ENCODE measurements at places on chromosomes 6 and 20.

GRCh38 chr20:37265152-37265551 lies 3.5 kb upstream of the GHRH start:
- no peak for DNase-seq

DNA sequence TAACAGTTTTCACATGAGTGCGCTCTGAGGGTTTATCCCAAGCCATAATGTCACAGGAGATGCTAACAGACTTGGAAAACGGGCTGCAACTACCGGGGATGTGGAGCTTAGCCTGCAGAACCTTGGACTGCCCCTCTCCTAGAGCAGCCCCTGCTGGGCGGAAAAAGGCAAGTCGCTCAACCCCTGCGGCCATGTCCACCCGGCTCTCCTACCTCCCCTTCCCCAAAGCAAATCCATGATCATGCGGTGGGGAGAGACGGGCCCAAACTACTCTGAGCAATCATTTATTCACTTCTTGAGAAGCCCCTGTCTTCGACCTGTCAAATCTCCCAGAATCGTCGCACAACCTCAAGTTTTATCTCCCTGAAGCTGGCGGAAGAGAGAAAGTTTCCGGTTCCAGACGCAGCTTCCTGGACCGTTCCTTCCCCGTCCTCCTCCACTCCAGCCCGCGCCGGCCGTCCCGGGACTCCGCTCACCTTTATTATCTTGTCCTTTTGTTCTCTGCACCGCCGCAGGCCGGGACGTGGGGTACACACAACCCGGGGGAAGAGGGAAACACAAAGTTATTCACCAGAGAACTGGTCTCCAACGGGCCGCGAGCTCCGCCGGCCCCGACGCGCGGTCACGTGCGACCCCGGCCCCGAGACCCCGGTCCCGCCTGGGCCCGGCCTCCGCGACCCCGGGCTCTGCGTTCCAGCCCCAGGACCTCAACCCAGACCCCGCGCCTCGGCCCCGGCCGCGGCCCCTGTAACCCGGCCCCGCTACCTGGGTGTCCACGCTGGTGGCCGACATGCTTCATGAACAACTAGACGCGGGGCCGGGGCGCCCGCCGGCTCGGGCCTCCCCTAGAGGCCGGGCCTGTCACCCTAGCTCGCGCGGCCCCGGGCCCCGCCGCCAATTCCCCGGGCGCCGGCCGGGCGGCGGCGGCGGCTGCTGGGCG lies 560 bp downstream of the YTHDF1 start:
- DNase-seq, result peak; percentile 39

DNA sequence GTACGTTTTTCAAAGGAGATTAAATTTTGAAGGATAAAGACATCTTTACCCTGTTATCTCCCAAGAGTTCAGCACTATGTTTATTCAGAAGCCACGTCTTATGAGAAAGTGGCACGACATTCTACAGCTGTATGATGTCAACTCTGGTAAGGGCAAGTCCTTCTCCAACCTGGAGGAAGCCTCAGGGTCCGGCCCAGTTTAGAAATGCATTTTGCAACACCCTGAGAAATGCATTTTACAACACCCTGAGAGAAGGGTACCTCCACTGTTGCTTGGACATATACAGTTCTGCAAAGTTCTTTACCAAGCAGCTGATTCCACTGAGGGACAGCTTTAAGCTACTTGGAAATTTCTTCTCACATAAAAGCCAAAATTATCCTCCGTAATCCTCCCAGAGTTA lies 17.5 kb downstream of the NAPB start:
- no peak for DNase-seq

GRCh38 chr6:132872923-132873322 lies 58.6 kb downstream of the RPS12 start:
- no peak for DNase-seq

- no peak for DNase-seq
Observed at GRCh38 chr6:159190460-159190859, 21.3 kb downstream of the FNDC1 start.

GRCh38 chr6:99195986-99196655 lies 153.4 kb downstream of the FAXC start:
- DNase-seq, result no peak

DNA sequence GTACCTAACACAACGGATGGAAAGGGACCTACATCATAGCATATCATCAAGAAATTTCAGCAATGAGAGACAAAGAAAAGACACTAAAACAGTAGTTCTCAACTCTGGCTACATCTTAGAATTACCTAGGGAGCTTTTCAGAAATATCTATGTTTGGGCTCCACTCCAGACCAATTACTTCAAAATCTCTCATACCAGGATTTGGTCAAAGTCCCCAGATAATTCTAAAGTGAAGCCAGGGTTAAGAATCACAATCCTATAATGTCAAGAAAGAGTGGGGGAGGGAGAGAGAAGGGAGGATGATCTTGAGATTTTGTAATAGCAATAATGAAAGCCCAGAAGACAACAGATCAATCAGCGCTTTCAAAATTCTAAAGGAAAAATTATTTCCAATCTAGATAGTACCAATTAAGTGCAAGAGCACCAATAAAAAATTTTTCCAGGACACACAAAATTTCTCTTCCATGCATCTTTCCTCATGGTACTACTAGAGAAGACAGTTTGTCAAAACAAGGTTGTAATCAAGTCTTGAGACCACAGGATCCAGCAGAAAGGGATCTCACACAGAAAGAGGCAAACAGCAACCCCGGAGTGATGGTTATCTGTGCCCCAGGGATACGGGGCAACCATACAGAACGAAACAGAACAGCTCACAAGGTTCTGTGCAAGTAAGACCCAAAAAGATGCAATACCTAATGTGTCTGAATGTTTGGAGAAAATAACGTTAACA lies 152.9 kb upstream of the DST start:
- no peak for DNase-seq

DNA sequence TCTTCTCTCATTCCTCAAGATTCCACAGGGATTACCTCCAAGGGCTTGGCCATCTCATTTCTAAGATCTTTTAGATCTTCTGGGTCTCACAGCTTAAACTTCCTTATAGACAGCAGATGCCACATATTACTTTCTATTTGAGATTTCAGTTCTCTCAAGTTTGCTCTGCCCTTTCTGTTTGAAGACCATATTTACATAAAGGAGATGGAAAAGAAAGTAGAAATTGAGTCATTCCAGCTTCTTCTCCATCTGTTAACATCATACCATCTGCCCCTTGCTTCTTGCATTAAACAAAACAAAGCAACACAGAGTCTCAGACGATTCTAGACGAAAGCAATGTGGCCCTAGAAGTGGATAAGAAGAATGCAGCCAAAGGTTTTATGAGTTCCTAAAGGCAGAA lies 203.4 kb downstream of the TTLL2 start:
- no peak for DNase-seq

DNA sequence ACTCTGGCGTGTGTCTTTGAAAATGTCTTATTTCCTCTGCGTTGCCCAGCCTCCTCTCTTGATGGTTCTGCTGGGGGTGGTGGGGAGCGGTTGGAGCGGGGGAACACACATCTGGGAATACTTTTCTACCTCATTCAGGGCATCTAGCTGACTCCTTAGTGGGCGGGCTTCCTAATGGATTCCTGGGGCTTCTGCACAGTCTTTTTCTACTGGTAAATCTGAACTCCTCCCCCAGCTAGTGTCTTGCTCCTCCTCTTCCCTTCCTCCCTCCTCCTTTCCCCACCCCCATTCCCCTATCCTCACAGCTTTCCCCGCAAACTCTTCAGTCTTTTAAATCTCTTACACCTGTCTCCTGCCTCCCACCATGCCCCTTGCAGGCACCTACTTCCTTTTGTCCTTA lies 74.4 kb downstream of the PRL start:
- DNase-seq, result no peak

DNA sequence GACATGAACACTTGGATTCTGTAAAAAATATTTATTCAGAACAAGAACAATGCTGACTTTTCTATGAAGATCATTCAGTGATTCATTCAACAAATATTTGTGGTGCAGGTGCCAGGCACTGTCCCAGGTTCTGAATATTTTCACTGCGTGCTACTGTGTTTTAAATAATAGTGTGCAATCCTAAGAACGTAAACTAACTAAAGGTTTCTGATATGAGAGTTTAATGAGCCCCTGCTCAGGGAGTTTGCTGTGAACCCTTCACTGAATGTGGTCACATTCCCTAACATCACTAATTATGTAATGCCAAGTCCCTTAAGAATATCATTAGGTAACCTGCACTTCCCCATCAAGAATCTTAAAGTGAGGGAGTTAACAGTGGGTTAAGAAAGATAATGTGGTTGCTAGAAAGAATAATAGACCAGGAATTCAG lies 1.7 kb upstream of the TMEM170B start:
- no peak for DNase-seq

DNA sequence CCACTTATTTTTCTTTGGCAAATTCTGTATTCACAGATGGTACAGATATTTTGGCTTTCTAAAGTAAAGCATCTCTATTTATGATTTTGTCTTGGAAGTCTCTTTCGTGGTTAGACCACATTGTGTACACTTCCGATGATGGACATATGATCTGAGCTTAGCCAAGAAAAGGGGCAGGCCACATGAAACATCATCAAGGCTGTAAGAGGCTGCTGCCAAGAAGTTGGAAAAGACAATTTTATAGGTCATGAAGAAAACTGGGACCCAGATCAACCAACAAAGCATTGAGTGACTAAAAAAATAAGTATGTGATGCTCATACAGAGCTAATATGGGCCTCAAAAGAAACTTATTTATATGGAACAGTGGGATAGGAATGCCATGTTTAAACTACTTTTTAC lies 266.4 kb downstream of the HAO1 start:
- DNase-seq, result no peak

GRCh38 chr20:44866703-44867335 lies 18.7 kb upstream of the YWHAB start:
- no peak for DNase-seq

DNA sequence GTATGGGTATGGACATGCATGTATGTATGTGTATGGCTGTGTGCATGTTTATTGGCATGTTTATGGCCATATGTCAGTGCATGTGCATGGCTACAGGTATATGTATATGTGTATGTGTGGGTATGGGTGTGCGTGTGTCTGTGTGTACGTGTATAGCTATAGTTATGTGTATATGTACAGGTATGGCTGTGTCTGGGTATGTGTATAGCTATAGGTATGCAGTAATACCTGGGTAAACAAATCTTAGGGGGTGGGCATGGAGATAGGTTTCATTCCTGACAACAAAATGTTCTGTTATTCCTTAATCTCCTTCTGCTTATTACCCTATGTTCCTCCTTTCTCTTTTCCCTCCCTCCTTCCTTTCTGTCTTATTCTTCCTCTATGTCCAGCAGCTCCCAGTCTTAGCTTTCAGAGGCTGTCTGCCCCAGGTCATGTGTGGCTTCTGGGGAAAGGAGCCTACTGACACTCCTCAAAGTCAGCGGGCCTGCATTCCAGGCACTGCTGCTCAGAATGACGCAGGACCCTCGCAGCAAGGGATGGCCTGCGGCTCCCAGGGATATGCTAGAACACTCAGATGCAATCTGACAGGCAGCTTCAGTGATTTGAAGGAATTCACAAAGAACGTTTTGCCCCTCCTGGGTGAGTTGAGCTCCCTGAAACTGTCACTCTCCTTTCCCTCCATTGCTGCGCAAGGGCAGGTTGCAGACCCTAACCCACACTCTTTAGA lies 139.3 kb upstream of the PHACTR1 start:
- no peak for DNase-seq

DNA sequence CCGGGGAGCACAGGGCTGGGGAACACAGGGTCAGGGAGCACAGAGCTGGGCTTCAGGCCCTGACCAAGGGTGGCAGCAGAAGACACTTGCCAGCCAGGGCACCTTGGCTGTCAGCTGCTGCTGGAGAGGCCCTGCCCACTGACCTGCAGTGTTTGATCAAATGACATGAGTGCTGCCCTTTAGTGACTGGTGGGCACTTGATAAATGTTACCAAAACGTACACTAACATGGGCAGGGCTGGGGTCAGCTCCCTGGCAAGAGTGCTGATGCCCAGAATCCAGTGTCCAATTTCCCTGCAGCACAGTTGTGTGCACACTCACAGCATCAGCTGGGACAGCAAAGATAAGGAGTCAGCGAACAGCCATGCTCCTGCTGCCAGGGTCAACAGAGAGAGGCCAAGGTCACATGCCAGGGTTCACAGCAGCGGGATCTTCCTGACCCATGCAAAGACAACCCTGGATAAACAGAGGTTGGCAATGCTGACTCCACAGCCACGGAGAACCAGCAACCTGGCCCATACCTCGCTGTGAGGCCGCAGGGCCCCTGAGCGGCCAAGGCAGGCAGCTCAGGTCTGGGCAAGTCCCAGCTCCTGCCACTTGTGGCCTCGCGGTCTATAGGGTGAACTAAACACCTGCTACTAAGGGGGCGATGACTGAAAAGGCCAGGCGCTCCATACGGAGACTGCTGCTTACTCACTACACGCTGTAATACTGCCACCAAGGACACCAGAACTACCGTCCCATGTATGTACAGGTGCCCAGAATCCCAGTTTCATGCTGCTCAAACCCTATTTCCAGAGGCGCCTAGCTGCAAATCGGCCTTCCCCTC lies 46.3 kb downstream of the NINL start:
- DNase-seq, result no peak

- no peak for DNase-seq
Observed at GRCh38 chr6:20900389-20901160, 366.3 kb downstream of the CDKAL1 start.

- peak; percentile 64 for DNase-seq
Observed at GRCh38 chr6:9732056-9732455, 682.8 kb downstream of the TFAP2A start.

DNA sequence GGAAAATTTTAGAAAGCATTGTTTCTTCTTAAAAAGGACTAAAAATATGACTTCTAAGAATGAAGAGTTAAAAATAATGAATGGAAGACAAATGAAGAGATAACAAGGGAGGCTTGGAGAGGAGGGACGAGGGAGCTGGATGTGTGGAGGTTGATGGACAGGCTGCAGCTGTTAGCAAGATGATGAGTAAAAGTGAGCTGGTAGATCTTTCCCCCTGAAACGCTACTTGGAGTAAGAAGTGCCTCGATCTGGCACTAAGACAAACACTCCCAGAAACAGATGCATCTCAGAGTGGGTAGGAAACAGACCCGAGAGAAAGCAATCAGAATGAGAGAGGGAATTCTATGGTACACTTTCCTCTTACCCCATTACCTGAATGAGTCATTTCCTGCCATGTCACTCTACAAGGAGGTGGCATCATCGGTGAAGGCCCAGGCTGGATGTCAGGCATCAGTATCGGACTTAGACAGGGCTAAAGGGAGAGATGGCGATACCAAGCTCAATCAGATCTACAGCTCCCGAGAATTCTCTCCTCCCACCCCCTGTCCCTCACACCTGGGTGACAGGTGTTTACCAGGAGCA lies 154.1 kb upstream of the BMP2 start:
- DNase-seq, result no peak

DNA sequence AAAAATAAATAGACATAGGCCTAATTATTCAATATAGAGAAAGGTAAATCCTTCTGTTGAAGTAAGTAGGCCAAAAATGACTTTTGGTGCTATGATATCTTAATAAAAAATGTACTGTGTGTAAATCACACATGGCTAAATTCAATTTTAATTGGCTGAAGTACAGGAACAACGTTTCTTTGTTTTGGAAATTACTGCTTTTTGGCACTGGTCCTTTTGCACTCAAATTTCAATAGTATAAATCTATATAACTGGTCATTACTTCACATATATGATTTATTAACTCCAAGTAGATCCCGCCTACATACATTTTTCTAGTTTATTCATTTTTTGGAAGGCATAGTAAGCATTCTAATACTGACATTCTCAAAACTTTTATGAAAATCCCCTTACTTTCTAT lies 114.5 kb downstream of the RALGAPA2 start:
- DNase-seq, result no peak

Measured in COR-L47 (cell line).